ENCODE measurements at places on chromosomes 16 and 17.

GRCh38 chr17:52145476-52145875 is 13.0 kb downstream of the CA10 start:
- no peaks in the 10 kb centered on the region for H3K27me3 ChIP-seq
- no peak overlapping the region for H3K27ac ChIP-seq
- DNase-seq: no peak
- no peaks in the 10 kb centered on the region for H3K4me1 ChIP-seq

DNA sequence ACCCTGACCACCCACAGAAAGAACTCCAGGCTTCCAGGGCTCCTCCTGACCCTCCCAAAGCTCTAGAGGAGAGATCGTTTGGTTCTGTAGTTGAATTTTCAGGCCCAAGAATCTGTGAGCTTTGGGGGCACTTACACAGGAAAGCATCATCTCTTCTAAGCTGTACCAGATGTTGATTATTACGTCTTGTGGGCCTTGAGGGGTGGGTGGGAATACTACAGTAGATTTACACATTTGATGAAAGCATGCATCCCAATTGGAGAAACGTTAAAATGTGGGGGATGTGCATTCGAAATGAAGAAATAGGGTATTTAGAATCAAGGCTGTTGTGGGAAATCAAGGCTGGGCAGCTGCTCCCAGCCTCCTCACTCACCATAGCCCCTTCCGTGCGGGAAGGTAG is 61.9 kb downstream of the MGAT5B start:
- no peak overlapping the region for H3K27ac ChIP-seq
- DNase-seq: no peak
- no peaks in the 10 kb centered on the region for H3K36me3 ChIP-seq
- no peaks in the 10 kb centered on the region for H3K27me3 ChIP-seq
- peaks cover 6% of the 10 kb centered on the region for H3K4me1 ChIP-seq
- no peak overlapping the region for H3K4me3 ChIP-seq

GRCh38 chr16:78852081-78852635 is 748.4 kb downstream of the MAF start:
- DNase-seq: no peak
- H3K27me3 ChIP-seq: no peaks in the 10 kb centered on the region
- H3K4me1 ChIP-seq: no peaks in the 10 kb centered on the region

- DNase-seq: no peak
- H3K27ac ChIP-seq: no peak overlapping the region
Observed at GRCh38 chr16:17302620-17303019, 168.1 kb downstream of the XYLT1 start.

DNA sequence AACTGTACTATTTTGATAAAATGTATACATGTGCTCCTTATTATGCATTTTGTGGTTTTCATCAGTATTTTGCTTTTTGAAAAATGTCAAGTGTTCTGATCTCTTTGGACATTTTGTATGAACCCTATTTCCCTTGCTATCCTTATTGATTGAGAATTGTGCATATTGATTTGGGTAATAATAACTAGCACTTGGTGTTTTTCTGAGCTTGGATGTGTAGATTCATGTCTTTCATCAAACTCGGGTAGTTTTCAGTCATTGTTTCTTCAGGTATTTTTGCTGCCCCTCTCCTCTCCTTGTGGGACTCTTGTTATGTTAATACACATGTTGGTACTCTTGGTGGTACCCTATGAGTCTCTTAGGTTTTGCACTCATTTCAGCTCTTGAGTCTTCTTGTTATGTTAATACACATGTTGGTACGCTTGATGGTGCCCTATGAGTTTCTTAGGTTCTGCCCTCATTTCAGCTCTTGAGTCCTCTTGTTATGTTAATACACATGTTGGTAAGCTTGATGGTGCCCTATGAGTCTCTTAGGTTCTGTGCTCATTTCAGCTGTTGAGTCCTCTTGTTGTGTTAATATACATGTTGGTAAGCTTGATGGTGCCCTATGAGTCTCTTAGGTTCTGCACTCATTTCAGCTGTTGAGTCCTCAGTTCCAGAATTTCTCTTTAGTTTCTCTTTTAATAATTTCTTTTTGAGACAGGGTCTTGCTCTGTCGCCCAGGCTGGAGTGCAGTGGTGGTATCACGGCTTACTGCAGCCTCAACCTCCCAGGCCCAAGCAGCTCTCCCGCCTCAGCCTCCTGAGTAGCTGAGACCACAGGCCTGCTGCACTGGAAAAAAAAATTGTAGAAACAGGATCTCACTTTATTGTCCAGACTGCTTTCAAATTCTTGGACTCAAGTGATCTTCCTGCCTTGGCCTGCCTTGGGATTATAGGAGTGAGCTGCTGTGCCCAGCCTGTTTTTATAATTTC is 19.3 kb downstream of the ZNF750 start:
- peaks cover 28% of the 10 kb centered on the region for H3K36me3 ChIP-seq
- H3K4me3 ChIP-seq: no peak overlapping the region
- H3K27ac ChIP-seq: no peak overlapping the region

DNA sequence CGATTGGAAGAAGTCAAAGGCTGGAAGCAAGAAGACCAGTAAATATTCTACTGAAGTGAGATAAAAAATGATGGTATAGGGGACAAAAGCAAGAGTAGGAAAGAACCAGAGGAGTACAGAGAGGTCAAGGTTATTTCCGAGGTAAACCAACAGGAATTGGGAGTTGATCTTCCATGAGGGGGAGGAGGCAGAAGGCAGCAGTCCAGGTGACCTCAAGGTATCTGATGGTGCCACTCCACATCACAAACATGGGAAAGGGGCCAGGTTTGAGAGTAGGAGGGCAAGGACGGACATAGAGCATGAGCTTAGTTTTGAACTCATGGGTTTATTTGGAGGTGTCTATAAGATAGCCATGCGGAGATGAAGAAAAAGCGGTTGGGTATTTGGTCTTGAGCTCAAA is 79.4 kb upstream of the CDYL2 start:
- no peak overlapping the region for H3K4me3 ChIP-seq
- H3K27ac ChIP-seq: no peak overlapping the region
- no peak for DNase-seq
- no peaks in the 10 kb centered on the region for H3K4me1 ChIP-seq
- H3K36me3 ChIP-seq: no peaks in the 10 kb centered on the region
- no peaks in the 10 kb centered on the region for H3K27me3 ChIP-seq

GRCh38 chr17:74832421-74832820 is 27.3 kb downstream of the GRIN2C start:
- no peak overlapping the region for H3K4me3 ChIP-seq
- H3K27ac ChIP-seq: no peak overlapping the region
- peaks cover 34% of the 10 kb centered on the region for H3K36me3 ChIP-seq
- DNase-seq: no peak

GRCh38 chr16:8866118-8866883 is 2.5 kb downstream of the CARHSP1 start:
- H3K27me3 ChIP-seq: no peaks in the 10 kb centered on the region
- no peak overlapping the region for H3K4me3 ChIP-seq

GRCh38 chr16:228151-228851 is 948 bp downstream of the LUC7L start:
- H3K27me3 ChIP-seq: no peaks in the 10 kb centered on the region
- H3K27ac ChIP-seq: peak overlapping the region; percentile 86
- H3K4me1 ChIP-seq: peaks cover 21% of the 10 kb centered on the region
- peak overlapping the region; percentile 96 for H3K4me3 ChIP-seq
- no peak for DNase-seq

DNA sequence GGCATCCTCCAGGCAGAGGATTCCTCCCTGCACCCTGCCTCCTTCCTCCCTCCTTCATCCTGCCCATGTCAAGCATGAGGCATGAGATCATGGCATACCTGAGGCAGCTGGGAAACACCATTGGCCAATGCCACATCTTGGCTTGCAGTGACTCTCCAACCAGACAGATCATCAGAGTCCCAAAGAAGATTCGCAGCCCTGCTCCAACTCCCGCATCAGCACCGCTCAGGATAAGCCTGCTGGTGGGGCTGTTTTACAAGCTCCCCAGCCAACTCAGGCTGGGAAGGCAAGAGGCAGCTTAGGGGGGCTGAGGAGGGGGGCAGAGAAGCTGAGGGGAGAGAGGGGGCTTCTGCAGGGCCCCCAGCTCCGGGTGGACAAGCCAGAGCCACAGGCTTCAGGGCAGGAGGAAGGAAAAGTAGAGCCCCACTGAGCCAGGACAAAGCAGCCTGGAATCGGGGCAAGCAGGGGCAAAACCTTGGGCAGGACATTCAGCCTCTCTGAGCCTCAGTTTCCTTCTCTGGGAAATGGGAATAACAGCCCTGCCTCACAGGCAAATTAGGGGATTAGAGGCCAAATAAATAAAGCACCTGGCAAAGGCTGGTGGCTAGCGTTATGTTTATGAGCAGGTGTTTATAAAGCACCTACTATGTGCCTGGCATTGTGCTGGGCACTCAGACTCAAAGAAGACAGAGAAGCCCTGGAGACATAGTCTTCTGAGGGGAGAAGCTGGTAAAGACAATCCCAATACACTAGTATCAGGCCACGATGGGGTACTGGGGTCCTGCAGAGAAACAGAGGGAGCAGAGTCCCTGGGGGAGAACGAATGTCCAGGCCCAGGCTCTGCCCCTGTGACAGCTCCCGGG is 88.1 kb downstream of the GOSR1 start:
- H3K27me3 ChIP-seq: no peaks in the 10 kb centered on the region
- H3K27ac ChIP-seq: no peak overlapping the region
- no peak overlapping the region for H3K4me3 ChIP-seq
- DNase-seq: no peak
- H3K4me1 ChIP-seq: no peaks in the 10 kb centered on the region
- H3K36me3 ChIP-seq: no peaks in the 10 kb centered on the region

DNA sequence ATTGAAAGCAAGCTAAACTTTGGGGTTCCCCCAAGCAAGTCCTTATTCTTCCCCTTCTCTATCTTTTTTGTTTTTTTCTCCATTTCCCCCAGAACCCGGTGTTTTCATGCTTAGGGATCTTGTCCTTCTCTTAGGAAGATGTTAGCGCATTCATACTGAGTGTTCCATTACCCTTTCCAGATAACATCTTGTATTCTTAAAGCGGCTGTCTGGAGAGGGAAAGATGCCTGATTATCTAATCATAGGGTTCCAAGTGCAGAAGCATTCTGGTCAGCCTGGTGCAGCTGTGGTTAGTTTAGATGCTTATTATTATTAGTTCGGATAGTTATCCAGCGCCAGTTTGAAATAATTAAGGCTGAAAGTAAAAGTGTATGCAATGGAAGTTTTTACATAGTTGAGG is 2.0 kb downstream of the TOM1L1 start:
- peaks cover 11% of the 10 kb centered on the region for H3K4me1 ChIP-seq
- H3K27ac ChIP-seq: no peak overlapping the region
- H3K4me3 ChIP-seq: no peak overlapping the region
- DNase-seq: no peak
- H3K27me3 ChIP-seq: peaks cover 11% of the 10 kb centered on the region

DNA sequence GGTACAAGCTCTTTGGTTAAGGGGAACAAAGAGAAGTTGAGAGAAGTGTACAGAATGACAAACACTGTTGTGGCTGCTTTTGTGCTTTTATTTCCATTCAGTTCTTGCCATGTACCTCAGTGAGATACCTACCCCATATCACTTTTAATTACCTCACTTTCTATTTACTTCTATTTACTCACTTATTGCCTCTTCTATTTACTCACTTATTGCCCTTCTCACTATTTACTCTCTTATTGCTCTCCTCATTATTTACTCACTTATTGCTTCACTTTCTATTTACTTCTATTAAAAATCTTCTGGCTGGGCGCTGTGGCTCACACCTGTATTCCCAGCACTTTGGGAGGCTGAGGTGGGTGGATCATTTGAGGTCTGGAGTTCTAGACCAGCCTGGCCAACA is 41.9 kb downstream of the MBTD1 start:
- H3K4me1 ChIP-seq: no peaks in the 10 kb centered on the region
- no peaks in the 10 kb centered on the region for H3K27me3 ChIP-seq
- no peak for DNase-seq
- H3K27ac ChIP-seq: no peak overlapping the region
- no peak overlapping the region for H3K4me3 ChIP-seq

- no peaks in the 10 kb centered on the region for H3K27me3 ChIP-seq
- H3K4me3 ChIP-seq: no peak overlapping the region
- no peak overlapping the region for H3K27ac ChIP-seq
- H3K4me1 ChIP-seq: peaks cover 50% of the 10 kb centered on the region
- DNase-seq: no peak
- H3K36me3 ChIP-seq: no peaks in the 10 kb centered on the region
Observed at GRCh38 chr16:11627292-11627663, 40.6 kb upstream of the LITAF start.

DNA sequence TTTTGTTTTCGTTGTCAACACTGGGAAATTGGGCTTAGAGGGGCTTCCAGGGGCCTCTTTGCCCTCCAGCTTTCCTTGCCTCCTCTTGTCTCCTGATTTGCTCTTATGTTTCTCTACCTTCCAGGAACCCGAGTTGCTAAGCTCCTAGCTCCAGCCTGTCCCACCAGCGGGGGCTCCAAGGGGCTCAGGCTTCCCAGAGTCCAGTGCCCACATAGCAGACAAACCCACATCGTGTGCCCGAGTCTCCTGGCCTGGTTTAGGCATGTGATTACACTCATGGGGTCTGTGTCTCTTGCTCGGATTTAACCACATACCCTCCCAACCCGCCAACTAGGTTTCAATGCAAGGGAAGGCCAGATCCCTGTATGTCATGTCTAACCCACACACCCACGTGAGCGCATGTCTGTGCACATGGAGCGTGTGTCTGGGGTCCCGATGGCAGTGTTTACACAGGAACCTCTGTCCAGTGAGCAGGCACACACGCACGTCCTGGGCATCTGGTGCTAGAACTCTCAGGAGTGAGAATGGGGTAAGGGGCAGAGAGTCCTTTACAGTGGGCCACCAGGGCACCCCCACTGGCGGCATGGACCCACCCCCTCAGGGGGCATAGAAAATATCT is 76.1 kb upstream of the MED9 start:
- DNase-seq: no peak
- no peak overlapping the region for H3K27ac ChIP-seq
- no peak overlapping the region for H3K4me3 ChIP-seq
- H3K27me3 ChIP-seq: no peaks in the 10 kb centered on the region
- peaks cover 46% of the 10 kb centered on the region for H3K4me1 ChIP-seq
- no peaks in the 10 kb centered on the region for H3K36me3 ChIP-seq

- DNase-seq: no peak
- no peaks in the 10 kb centered on the region for H3K36me3 ChIP-seq
- H3K27me3 ChIP-seq: no peaks in the 10 kb centered on the region
- no peak overlapping the region for H3K4me3 ChIP-seq
- H3K27ac ChIP-seq: no peak overlapping the region
Observed at GRCh38 chr16:19857593-19858339, 26.9 kb downstream of the GPRC5B start.

GRCh38 chr16:11844499-11844898 is 6.8 kb downstream of the RSL1D1 start:
- no peaks in the 10 kb centered on the region for H3K27me3 ChIP-seq
- no peak overlapping the region for H3K4me3 ChIP-seq
- H3K36me3 ChIP-seq: peaks cover 88% of the 10 kb centered on the region
- peaks cover 9% of the 10 kb centered on the region for H3K4me1 ChIP-seq

- no peak for DNase-seq
- H3K4me1 ChIP-seq: peaks cover 34% of the 10 kb centered on the region
- no peaks in the 10 kb centered on the region for H3K27me3 ChIP-seq
- H3K4me3 ChIP-seq: peak overlapping the region; percentile 67
Observed at GRCh38 chr17:38352245-38353085, 821 bp downstream of the SOCS7 start.
